ENCODE measurements at places on chromosomes 1 and 21.

DNA sequence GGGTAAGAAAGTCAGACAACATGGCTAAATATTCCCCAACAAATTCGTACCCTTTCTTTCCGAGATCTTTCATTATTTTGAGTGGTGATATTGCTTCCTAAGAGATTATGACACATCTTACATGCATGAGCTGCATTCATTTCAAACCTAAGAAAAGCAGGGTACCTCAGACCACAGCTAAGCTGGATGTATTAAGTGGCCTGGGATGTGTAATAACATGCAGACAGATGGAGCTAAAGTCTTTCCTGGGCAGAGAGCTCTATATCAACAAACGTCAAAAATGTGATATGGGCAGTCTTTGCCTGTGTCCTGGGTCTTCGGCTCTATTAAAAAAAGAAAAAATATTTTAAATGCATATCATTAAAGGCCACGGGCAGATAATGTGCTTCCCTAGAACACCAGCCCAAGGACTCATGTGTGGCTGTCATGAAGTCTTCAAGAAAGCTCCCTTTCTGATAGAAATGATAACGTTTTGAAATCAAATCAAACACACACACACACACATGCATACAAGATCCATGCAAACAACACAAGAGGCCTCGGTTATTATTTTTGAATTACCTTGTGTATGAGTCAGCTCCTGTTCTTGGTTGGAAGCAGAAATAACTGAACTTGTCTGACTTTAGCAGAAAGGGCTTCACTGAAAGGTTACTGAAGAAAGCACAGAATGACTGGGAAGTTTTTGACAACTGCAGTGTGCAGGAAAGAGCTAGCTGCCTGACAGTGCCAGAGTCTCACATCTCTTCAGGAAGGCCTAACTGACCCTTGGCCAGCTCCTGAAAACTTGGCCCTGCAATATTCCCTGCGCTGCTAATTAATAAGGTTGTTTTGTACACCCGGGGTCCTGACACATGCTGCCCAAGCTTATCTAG lies 231.2 kb downstream of the DSCAM start:
- no peak for DNase-seq

GRCh38 chr1:25090707-25091422 lies 141.4 kb downstream of the SYF2 start:
- DNase-seq: no peak

DNA sequence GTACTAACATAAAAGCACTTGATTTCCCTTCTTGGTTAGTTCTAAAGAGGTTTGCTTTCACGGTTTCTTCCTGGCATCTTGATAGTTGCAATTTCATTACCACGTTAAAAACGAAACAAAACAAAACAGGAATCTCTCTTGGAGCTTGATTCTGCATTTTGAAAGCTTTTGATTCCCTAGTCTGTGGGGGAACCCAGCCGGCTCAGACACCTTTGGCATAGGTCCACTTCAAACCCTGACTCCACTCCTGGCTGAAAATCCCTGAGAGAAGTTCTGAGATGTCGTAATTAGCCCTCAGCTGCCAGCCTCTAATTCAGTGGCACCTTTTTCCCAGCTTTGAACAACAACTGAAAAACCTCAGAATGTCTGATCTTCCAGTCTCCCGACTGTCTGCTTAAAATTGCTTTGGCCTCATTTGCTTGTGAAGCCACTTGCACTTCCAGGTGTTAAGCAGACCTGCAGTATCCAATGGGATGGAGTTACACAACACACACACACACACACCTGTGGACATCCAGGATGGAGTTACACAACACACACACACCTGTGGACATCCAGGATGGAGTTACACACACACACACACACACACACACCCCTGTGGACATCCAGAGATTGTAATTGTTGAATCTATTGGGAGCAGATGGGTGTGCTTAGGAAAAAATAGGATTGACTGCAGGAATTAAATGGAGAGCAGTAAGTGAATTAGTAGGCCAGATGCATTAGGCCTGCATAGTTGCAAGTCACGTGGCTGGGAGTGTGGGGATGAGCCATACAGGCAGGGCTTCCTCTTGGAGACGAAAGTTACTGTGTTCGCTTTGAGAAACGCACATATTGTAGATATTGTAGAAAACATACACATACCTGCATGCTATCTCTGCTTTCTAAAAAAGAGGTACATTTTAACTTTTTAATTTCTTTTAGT lies 285.6 kb upstream of the FMN2 start:
- no peak for DNase-seq

GRCh38 chr1:10838541-10838940 lies 42.1 kb upstream of the CASZ1 start:
- DNase-seq: no peak

DNA sequence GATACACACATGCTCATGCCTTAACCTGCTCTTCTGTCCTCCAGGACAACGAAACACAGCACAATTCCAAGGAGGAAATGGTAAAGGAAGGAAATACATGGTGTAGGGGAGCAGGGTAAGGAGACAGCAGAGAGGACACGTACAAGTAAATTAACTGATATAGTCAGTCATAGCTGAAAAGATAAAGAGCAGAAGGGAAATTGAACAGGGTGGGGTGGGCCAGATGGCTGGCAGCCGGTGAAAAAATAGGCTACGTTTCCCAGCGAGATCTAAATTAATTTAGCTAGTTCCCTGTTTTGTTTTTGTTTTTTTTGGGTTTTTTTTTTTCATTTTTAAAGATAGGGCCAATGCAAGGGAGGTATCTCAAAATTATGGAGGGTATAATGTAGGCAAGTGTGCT lies 109.2 kb downstream of the FAM78B start:
- no peak for DNase-seq

- DNase-seq: no peak
Measured at GRCh38 chr1:15056515-15057285, 96.8 kb upstream of the TMEM51 start.

- no peak for DNase-seq
Measured at GRCh38 chr1:228497206-228497605, 10.0 kb downstream of the RNF187 start.

- no peak for DNase-seq
Measured at GRCh38 chr1:1166642-1167397, 6.9 kb upstream of the TTLL10 start.

- DNase-seq: no peak
Measured at GRCh38 chr1:25688390-25689119, 72.0 kb downstream of the MAN1C1 start.

- peak; percentile 34 for DNase-seq
Measured at GRCh38 chr1:225848030-225848955, 33.9 kb downstream of the TMEM63A start.

GRCh38 chr1:90838720-90839119 lies 121.6 kb upstream of the BARHL2 start:
- no peak for DNase-seq

DNA sequence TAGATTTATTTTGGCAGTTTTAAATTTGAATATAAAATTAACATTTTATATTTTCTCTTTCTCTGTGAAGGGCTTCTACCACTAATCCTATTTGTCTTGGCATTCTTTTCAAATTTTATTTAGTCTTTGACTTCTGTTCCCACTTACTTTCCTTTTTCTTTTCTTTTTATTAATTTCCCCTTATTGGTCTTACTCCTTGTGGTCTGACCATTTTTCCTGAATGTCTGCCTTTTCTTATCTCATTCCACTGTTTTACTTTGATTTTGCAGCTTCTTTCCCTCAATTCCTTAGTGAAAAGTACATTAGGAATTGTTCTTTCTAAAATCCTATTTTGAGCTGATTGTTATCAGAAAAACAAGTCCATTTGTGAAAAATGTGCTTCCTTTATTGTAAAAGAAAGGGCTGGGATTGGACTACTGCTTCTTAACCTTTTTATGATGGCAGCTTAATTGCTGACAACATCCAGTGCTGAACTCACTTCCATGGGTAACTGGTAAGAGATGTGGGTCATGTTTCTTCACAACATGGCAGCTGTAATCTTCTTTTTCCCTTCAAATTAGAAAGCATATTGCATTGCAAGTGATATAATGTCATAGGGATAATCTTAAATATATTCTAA lies 284.6 kb downstream of the DNM3 start:
- DNase-seq: no peak

DNA sequence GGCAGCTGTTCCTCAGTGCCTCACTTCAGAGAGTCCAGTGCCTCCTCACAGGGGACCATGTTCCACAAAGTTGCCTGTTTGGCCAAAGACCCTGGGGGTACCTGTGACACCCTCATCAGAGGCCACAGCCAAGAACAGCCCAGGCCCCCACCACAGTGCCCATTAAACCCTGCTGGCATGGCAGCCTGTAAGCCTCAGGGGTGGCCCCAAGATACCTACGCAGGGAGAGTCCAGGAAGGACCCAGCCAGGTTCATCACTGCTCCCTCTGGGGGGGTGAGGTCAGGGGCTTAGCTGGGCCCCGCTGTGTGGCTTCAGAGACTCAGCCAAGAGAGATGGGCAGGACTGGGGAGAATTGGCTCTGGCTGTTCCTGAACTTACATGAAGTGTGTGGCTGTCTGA lies 19.1 kb upstream of the PRDM16 start:
- no peak for DNase-seq

DNA sequence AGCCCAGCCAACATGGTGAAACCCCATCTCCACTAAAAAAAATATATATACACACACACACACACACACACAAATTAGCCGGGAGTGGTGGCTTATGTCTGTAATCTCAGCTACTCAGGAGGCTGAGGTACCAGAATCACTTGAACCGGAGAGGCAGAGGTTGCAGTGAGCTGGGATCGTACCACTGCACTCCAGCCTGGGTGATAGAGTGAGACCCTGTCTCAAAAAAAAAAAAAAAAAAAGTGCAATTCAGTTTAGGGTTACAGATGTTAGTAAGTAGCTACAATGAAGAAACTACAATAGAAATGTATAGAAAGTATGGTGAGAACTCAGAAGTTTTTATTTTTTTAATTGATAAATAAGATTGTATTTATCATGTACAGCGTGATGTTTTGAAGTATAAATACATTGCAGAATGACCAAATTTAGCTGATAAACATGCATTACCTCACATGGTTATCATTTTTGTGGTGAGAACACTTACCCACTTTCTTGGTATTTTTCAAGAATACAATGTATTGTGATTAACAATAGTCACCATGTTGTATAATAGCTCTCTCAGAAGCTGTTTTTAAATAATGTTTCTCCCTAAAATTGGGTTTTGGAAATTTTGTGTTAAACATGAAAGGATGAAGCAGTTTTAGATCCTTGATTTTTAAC lies 17.9 kb downstream of the KDM1A start:
- no peak for DNase-seq

DNA sequence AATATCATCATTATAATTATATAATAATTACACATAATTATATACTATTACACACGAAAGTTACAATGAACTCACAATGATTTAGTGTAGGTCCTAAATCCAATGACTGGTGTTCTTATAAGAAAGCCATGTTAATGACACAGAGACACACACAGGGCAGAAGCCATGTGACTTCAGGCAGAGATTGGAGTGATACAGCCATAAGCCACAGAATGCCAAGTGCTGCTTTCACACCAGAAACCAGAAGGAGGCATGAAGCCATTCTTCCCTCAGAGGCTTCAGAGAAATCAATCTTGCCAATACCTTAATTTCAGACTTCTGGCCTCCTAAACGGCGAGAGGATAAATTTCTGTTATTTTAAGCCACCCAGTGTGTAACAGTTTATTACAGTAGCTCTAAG lies 147.4 kb upstream of the KRTAP19-8 start:
- no peak for DNase-seq

GRCh38 chr1:202553560-202554038 lies 156.7 kb downstream of the SYT2 start:
- no peak for DNase-seq

- peak; percentile 43 for DNase-seq
Measured at GRCh38 chr21:35840197-35840799, 220.0 kb downstream of the SETD4 start.

GRCh38 chr1:224267925-224268324 lies 62.0 kb downstream of the NVL start:
- DNase-seq: no peak

DNA sequence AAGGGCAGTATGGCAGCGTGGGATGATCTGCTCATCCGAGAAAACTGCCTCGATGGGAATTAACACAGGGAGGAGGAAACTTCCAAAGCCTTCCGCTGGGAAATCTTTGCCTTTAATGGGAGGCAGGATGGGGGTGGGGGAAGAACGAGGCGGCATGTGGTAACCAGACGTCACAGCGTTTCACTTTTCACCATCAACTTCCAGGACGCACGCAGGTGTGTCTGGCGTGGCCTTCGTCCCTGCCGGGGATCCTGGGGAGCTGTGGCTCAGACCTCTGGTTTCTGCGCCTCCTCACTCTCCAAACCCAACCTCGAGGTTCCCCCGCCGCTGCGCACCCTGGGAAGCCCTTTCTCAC lies 282 bp downstream of the RSPH1 start:
- no peak for DNase-seq

- DNase-seq: no peak
Measured at GRCh38 chr1:12553963-12554362, 64.0 kb downstream of the DHRS3 start.

DNA sequence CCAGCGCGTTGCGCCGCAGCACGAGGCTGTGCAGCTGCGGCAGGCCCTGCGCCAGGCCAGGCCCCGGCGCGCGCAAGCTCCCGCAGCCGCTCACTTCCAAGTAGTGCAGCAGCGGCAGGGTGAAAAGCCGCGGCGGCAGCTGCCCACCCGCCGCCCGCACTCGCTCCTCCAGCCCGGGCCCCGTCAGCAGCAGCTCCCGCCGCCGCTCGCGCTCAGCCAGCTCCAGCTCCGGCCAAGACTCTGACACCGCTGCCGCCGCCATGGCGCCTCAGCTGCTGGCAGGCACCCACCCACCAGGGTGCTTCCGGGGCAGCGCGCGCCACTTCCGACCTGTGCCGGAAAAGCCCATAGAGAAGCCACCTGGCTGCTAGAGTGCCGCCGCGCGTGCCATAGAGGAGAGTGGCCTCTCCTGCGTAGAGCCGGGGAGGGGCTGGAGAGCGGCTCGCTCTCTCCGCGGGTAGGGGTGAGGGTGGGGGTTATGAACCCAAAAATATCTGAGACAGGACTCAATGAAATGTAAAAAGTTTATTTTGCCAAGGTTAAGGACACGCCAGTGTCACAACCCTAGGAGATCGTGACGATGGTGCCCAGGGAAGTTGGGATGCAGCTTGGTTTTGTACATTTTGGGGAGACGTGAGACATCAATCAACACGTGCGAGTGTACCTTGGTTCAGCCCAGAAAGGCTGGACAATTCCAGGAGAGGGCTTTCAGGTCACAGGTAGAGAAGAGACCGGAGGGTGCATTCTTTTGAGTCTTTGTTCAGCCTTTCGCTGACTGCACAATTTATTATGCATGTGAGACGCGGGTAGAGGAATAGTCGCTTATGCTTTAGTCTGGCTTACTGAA lies at the start of gene LRRC47:
Gene LRRC47 (minus strand): TSS at position 284 of the 847 bp plus-strand sequence. CDS start 22 bp downstream, at position 262.
- DNase-seq: peak; percentile 95

- no peak for DNase-seq
Measured at GRCh38 chr1:185696422-185697150, 37.6 kb upstream of the HMCN1 start.

GRCh38 chr1:199403531-199404116 lies 623.9 kb upstream of the NR5A2 start:
- no peak for DNase-seq

Data from activated CD8-positive, alpha-beta memory T cell treated with anti-CD3 and anti-CD28 coated beads, Interleukin-2, amount 50 U/mL, for 4 hours (primary cell).